ENCODE measurements at places on chromosomes 3 and 15.

- no peak for DNase-seq
Measured at GRCh38 chr3:63576846-63577245, 75.6 kb upstream of the SNTN start.

GRCh38 chr3:36444909-36445308 lies 64.6 kb downstream of the STAC start:
- no peak for DNase-seq

GRCh38 chr15:59160880-59161593 lies 45.6 kb upstream of the LDHAL6B start:
- DNase-seq = no peak

- DNase-seq = no peak
Measured at GRCh38 chr15:57312318-57313133, 63.8 kb upstream of the CGNL1 start.

GRCh38 chr15:89948796-89949195 lies 36.0 kb upstream of the ARPIN start:
- DNase-seq = no peak

DNA sequence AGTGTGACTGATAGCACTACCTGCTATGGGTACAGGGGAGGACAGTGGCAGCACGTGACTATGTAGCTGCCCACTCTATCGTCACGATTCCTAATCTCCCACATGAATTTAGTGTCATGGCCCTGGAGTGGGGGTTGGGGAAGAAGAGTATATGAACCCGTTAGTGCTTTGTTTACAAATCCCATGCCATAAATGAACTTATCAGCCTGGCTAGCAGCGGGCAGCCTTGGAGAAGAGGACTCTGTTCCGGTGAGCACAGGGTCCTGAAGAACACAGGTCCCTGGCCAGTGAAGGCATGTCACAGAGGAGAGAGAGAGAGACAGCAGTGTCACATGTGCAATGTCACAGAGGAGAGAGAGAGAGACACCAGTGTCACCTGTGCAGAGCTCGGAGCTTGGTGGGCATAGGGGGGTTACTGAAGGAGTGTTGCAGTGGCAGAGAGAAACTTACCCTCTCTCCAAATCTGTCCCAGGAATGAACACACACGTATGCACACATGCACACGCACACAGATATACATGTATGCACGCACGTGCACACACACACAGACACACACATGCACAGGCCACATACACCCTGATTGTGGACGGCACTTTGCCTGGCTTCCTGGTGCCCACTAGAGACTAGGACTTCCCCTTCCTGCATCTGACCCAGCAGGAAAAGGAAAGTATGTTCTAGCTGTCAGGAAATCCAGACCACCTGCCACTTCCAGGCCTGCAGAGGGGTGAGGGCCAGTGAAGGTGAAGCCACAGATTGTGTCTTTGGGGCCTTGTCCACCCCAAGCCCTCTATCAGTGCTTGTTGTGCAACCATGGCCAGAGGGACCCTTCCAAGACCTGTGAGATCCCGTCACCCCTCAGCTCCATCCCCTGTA lies 26.3 kb downstream of the ITGA11 start:
- DNase-seq = no peak

GRCh38 chr3:119965692-119966091 lies 128.6 kb downstream of the GSK3B start:
- no peak for DNase-seq

- DNase-seq = no peak
Measured at GRCh38 chr15:70856177-70856883, 2.4 kb upstream of the LARP6 start.

GRCh38 chr15:81253846-81254245 lies 57.2 kb downstream of the IL16 start:
- no peak for DNase-seq

DNA sequence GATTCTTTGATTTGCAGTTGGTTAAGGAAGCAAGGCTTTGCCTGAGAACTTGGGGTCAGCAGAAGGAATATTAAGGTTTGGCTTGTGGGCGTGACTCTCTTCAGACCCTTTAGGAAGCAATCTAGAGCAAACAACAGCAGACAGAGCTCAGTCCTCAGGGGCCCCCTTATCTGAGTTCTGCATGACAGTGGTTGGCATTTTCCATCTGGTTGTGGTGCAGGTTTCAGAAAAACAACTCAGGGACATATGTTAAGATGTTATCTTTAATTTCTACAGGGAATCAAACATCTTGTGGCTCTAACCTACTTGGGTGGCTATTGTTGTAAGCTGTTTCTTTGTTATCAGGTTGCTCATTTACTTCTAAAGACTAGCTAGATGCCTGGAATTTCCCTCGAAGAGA lies 141.4 kb downstream of the VPS8 start:
- no peak for DNase-seq

DNA sequence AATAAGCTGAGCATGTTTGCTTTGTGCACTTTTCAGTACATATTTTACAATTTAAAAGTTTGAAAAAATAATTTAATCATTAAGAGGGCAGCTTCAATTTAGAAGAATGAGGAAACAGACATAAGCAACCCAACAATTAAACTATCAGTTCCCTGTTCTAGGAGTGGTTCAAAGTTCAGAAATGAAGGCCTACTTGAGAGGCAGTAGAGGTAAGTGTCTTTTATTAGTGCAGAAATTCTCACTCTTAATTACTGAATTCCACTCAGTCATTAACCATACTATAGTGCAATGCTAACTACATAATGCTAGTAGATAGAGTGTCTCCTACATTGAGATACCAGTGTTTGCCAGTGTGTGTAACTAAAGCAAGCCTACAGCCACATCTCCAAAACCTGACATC lies 73.1 kb downstream of the TNIK start:
- DNase-seq = no peak

DNA sequence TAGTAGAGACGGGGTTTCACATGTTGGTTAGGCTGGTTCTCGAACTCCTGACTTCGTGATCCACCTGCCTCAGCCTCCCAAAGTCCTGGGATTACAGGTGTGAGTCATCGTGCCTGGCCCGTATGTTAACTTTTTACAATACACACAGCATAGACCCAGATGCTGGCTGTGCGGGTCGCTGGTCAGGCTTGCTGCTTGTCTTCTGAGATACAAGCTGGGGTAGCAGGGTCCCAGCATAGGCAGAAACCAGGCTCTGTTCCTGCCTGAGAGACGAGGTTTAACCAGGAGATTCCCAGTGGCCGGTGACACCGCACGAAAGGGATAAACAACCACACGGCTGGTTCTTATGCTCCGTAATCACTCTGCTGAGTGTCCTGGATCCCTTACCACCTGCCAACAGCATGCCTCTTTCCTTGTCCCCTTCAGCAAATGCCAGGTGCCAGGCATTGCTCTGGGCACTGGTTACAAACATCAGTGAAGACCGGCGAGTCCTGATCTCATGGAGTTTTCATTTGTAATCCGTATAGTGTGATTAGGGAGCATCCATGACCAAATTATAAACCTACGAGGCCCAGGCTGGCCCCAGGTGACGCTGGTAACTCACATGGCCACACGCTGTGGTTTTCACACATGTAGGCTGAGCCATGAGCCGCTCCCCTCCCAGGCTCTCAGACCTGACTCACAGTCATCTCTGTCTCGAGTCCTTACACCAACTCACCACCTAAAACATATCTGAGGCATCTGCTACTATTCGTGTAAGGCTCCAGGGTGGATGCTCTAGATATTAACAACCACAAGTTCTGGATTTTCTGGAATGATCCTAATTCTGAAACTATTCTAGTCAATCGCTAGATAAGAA lies 125.7 kb downstream of the PDZRN3 start:
- DNase-seq = no peak

DNA sequence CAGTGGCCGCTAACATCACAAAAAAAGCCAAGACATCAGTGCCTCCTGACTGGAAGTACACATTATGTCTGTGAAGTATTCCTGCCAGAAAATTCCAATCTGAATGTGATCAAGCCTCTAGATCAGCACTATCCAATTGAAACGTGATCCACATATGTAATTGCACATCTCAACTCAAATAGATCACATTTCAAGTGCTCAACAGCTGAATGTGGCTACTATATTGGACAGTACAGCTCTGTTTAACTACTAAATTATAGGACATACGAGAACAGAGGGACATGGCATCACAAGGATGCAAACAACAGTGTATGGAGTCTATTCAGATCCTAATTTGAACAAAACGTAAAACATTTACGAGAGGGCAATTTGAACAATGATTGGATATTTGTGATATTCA lies 542 bp upstream of the UBAP1L start:
- DNase-seq = no peak

- no peak for DNase-seq
Measured at GRCh38 chr3:36792342-36792741, 28.0 kb upstream of the DCLK3 start.

DNA sequence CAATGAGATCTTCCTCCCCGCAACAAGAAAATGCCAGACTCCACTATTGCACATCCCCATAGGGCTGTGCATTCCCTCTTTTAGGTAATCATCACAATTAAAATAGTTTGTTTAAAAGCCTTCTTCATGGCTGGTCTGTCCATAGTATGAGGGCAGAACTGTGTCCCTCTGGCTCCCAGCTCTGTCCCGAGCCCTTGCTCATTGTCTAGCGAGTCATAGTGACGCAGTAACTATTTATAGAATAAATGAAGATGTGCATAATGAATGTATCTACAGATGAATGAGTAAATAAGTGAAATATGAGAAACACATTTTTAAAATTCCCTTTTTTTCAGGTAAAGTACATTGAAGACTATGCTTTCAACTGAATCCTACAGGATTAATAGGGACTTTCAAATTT lies 128.4 kb upstream of the TMC3 start:
- DNase-seq = no peak

DNA sequence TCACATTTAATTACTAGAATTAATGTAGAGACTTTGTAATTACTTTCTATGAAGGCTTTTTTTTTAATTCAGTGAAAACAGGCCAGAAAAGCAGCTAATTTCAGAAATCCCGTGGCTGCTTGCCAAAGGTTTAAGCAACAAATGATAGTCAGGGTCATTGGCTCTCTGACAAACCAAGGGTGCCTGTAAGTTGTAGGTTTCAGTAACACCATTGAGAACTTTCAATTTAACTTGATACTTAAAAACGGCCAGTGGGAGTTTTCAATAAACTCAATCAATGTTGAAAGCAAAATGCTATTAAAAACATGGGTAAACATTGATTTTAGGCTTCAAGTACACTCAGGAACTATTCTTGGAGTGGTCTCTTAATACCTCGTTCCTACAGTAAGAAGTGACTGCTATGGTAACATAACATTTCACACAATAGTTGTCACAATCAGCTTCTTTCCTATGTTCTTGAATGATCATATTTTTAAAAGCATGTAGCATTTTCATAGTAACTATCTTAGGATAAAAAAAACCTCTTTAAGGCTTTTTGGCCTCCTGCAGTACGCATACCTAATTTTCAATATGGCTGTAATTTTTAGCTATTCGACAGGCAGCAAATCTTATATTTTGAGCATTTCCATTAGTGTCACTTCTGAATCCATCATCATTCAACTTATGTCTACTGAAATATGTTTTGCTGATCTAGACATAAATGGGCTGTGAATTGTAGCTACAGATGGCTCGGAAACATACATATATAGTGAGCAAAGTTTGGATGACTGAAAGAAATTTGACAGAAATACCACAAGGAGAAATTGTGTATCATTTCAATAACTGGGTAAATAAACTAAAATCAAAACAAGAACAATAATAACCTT lies 592.1 kb upstream of the GBE1 start:
- no peak for DNase-seq
